ENCODE measurements at places on chromosomes 5 and 9.

GRCh38 chr5:124860291-124860655, 113.8 kb upstream of the ZNF608 start:
- DNase-seq = no peak

GRCh38 chr5:150488519-150489359, 19.2 kb upstream of the NDST1 start:
- no peak for DNase-seq

GRCh38 chr9:3177936-3178335, 334.0 kb upstream of the PUM3 start:
- DNase-seq = no peak

- no peak for DNase-seq
Measured at GRCh38 chr9:33780276-33780675, 15.1 kb upstream of the PRSS3 start.

DNA sequence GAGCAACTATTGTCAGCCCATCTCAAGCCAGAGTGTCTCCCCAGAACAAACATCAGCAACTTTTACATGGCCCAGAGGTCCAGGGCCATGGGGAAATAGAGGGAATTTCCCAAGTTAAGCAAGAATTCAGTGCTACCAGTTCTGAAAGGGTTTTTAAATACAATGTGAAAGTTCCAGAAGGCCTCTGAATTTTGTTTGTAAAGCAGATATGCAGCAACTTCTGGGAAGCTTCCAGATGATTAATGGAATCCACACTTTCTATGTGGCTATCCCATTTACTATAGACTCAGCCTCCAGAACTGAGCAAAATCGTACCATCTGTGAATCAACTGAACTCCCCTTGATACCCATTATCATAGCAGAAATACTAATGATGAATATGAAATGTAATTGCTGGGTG, 93.8 kb downstream of the FEM1C start:
- DNase-seq = no peak

DNA sequence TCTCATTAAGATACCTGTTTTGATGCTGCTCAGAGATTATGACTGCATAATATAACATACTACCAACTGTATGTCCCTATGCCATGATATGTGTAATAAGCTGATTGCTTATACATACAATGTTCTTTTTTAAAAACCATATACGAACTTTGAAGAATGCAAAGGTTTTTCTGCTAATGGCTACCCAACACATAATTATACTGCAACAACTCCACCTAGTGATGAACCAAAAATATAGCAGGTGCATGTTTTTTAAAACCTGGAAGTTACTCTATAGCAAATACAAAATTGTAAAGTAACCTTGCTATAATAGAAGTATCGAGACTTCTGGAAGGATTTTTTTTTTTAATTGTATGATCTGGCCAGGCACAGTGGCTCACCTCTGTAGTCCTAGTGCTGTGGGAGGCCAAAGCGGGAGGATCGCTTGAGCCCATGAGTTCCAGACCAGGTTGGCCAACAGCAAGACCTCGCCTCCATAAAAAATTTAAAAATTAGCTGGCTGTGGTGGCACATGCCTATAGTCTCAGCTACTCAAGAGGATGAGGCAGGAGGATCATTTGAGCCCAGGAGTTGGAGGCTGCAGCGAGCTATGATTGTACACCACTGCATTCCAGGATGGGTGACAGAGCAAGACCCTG, 49.1 kb downstream of the HOMER1 start:
- DNase-seq = peak; percentile 37

- no peak for DNase-seq
Measured at GRCh38 chr9:134986957-134987356, 69.2 kb upstream of the FCN1 start.

DNA sequence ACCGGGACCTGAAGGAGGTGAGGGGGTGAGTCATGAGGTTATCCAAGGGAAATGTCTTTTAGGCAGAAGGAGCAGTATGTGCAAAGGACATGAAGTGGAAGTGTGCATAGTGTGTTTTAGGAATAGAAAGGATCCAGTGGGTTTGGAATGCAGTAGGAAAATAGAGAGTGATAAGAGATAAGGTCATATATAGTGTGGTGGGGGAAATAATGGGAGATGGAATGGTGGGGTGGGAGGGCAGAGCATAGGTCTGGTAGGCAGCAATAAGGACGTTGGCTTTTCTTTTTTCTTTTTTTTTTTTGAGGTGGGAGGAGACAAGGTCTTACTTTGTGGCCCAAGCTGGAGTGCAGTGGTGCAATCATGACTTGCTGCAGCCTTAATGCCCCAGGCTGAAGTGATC, 17.8 kb downstream of the SNX24 start:
- DNase-seq = no peak

DNA sequence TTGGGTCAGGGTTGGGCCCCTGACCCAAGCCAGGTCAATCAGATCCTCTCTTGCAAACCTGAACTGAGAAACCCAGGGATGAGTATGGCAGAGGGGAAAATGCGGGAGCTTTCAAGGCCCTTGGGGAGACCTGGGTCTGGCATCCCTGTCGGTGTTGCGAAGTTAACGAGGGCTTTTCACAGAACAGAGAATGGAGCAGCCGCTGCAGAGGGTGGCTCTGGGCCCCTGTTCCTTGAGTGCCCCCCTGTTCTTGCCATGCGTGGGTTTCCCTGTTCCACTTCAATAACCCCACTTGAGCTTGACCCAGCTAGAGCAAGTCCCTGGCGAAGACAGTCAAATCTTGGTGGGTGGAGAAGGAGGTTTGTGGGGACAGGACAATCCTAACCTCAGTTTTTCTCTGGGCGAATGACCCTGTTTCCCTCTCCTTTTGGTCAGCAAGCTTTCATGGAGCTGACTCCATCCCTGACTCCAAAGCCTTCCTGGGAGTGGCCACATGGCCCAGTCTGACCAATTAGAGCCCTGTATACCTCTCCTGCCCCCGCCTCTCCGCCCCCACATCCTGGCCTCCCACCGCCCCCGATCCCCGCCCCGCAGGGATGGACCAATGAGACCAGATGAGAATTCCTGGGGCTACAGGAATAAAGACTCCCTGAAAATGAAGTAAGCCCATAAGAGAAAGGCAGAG, 2.9 kb upstream of the VDAC1 start:
- no peak for DNase-seq

DNA sequence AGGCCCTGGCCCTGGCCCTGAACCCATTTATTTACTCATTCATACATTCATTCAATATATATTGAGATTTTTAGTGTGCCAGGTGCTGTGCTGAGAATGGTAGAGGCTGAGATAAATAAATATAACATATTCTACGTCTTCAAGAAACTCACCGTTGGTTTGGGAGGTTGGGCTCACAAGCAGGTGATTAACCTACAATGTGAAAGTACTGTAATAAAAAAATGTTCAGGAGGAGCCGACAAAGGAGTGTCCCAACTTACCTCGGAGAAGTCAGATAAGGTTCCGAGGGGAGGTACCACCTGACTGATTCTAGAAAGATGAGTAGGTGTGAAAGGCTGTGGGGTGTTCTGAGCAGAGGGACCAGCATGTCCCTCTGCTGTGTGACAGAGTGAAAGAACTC, 479.6 kb upstream of the KLF4 start:
- DNase-seq = no peak

DNA sequence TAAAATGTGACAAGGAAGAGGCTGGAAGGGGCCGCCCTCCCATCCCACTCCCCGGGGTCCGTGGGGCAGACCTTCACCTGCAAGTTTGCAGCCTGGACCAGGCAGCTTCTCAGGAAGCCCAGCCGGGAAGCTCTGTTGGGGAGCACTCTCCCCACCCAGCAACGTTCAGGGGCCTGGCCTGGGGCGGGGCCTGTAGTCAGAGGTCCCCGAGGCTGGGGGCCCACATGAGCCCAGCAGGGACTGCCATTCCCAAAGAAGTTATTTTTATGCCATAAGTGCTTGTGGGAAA, 32.7 kb upstream of the NOTCH1 start:
- peak; percentile 43 for DNase-seq

DNA sequence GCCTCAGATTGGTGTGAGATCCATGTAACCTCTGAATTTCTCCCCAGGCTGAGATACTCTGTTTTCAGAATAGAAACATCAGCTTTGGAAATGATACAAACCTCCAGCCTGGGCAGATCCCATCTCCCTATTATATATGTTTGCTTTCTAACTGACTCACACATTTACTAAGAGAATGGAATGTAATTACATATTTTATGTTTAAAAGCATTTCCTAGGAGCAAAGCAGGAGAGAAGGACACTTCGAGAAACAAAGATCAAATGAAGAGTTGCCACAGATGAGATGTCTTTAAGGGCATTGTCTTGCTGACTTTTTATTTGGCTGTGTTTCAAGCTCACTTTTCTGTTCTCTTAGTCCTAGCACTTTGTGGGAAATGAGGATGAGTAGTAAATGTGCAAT, 96.3 kb downstream of the CDH18 start:
- no peak for DNase-seq

GRCh38 chr9:27356446-27356845, 59.5 kb upstream of the EQTN start:
- no peak for DNase-seq

DNA sequence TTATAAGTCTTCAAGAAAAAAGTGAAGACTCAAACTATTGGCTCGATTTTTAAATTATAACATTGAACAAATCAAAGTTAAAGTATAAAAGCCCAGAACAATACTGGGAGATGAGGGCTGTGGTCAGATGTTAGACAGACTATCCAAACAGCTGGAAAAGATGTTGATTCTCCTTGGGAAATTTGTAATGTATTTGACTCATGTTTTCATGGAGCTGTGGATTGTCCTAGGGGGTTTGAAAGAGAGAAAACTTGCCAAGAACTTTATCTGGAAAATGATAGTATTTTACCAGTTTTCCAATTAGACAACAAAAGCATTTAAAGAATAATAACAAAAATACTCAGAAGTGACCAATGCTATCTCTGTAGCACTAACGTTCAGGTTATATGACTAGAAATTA, 339.2 kb downstream of the ARL15 start:
- no peak for DNase-seq

GRCh38 chr9:70020217-70020616, 23.4 kb upstream of the MAMDC2 start:
- DNase-seq = no peak

DNA sequence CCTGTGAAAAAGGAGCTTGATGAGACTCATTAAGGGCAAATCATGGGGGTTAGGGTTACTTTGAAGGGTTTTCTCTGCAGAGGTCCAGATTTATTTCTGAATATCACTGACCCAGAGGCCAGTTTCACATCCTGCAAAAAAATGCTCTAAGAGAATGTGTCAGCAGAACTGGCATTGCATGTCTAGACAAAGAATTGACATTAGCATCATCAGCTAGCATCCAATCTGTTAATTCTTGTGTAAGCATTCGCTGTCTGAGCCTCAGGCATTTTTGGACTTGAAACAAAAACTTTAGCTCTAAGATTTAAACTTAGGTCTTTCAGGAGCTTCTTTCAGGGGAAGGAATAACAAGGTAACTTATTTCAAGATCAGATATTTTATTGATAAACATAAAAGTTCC, 187.9 kb upstream of the ELL2 start:
- no peak for DNase-seq

GRCh38 chr9:125746774-125747052, 460 bp upstream of the PBX3 start:
- DNase-seq = no peak

GRCh38 chr5:138180183-138180782, 1.4 kb downstream of the KIF20A start:
- DNase-seq = no peak

DNA sequence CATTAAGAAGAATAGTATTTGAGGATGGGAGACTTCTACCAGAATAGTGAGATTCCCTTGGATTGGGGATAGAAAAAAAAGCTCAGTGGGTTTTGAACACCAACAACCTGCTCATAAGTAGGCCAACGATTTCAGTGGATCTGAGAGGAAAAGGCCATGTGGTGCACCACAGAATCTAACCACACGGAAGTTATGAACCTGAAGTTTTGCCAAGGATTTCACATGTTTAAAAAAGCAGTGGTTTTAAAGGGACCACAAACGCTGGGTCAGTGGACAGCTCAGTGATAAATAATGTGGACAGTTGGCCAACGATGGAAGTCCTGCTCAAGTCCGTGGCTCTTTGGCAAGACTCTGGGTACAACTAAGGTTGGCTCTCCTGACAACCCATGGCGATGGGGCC, 107.2 kb upstream of the TXNDC8 start:
- no peak for DNase-seq

DNA sequence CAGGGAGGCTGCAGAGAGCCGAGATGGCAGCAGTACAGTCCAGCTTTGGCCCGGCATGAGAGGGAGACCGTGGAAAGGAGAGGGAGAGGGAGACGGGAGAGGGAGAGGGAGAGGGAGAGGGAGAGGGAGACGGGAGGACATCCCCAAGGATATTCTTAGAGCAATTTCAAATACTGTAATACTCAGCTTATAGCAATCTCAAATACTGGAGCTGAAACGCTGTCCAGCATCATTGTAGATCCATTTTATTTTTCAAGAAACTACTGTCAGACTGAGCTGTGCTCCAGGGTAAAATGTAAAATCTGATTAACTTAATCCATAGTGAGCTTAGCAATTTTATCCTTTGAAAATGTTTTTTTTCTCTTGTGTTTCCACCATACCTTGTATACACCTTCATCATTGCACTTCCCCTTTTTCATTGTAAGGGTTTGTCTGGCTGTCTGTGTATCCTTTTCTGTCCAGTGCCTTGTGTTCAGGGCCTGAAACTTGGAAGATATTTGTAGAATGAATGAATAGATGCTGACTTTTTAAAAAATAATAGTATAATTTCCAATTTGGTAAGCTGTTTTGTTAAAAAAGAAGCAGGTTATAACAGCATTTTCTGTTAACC, 64.0 kb upstream of the LRRC70 start:
- DNase-seq = no peak

DNA sequence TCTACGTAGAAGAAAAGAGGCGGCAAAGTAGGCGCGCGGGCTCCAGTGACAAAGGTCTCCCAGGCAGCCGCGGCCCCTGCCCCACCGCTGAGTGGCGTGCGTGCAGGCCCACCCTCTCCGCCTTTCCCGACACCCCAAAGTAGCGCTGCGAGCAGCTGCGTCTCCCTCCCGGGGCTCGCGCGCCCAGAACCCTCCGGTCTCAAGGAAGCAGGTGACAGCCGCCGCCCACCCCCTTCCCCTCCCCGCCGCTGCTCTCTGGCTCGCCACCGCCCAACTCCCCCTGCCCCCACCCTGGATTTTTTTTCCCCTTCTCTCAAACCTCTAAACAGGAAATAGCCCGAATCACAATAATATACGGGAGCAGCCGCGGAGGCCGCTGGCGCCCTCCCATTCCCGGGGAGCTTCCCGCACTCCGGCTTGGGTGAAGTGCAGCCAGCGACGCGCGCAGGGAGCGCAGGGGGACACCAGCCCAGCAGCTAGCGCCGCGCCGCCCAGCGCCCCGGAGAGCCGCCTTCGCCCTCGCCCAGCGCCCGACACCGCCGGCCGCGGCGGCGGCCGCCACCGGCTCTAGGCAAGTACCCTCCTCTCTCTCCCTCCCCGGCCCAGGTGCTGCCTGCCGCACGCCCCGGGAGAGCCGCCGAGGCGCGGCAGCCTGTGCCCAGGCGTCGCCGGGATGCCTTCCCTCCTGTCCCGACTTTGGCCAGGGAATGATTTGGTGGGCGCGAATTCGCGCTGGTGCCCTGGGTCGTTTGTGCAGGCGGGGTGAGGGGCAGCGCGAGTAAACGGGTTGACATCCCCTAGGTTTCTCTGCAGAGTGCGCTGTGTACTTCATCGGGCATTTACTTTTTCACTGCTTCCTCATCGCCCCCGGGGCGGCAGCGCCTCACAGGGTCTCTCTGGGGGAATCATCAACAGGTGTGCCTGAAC, 52.7 kb upstream of the TJP2 start:
- DNase-seq = peak; percentile 76

GRCh38 chr9:115340314-115340713, 222.4 kb upstream of the TNC start:
- no peak for DNase-seq

All from kidney (tissue), 22 donors.